ENCODE measurements at places on chromosomes 12 and 14.
A peak's percentile ranks its signal among the peaks of the same experiment; 100 is the strongest.

DNA sequence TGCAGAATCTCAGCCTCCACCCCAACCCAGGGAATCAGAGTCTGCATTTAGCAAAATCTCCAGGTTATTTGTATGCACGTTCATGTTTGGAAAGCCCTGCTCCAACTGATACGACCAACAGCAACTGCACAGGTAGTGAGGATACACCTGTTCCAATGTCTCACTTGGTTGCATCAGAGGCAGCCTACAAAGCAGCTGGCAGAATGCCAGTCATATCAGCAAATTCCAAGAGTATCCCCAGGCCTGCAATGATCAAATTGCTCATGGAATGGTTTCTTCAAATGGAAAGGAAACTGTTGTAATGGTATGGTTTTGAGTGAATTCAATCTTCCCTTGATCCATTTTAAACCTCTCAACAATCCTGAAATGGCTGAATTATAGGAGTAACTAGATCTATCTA lies 75.4 kb downstream of the GRIP1 start:
- no peak for DNase-seq

DNA sequence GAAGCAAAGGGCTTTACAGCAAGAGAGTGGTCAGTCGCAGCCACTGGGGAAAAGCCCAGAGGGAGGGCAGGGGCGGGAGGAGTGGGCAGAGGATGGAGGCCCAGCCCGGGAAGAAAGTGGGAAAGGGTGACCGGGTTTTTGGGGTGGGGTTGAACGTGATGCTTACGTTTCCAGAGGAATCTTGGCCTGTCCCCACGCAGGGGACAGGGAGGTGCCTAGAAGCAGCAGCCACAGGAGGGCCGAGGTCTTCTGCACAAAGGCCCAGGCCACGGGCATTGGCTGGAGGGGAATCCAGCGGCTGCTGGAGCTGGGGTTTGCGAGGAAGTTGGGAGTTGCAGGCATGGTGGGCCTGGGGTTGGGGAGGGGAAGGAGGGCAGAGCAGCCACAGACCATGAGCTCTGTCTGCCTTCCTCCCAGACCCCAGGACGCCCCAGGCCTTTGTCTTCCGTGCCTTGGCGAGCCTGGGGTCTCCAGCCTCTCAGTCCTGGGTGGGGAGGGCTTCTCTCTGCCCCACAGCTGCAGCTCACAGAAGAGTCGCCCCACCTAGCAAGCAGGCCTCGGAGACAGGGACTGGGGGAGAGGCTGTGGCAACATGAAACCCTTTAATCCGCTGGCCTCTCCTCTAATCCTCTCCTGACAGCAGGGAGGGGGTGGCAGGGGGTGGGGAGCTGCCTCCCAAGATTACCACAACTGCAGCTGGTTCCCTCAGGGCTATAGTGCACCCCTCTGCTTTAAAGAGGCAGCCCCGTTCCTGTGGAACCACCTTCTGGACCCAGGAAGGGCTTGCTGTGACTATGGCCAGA lies at the start of gene CACNA2D4:
CACNA2D4 (minus strand) TSS at position 572 of the 803 bp plus-strand sequence; CDS start at position 393, 179 bp downstream.
- no peak for DNase-seq

DNA sequence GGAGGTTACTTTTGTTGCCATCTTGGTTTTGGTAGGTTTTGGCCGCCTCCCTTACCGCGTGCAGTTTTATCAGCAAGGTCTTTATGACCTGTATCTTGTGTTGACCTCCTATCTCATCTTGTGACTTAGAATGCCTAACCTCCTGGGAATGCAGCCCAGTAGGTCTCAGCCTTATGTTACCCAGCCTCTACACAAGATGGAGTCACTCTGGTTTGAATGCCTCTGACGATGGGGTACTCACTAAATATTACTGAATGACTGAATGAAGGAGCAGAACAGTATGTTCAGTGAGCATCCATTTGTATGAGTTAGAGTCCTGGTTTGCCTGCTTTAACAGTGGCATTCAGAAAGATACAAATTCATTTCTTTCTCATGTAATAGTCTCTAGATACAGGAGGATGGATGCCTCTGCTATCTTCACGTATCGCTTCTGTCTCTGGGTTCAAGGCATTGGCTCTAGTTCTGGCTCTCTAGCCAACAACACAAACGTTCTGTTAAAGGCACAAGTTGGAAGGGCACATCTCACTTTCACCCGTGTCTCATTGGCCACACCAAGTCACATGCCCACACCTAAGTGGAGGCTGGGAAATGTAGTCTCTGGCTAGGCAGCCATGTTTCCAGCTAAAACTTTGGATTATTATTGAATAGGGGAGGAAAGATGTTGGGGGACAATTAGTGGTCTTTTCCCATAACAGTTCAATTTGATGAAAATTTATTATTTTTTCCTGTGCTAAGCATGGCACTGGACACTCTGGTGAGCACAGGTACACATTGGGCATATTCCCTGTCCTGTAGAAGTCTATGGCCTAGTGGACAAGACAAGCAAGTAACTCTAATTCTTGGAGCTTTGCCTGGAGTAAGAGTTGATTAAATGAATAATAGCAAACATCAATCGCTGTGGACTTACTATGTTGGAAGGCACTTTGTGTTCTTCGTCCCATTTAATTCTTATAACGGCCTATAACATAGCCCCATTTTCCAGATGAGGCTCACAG lies 75.2 kb upstream of the RPH3A start:
- no peak for DNase-seq

GRCh38 chr12:26123482-26123980 lies 1.3 kb downstream of the BHLHE41 start:
- DNase-seq = peak; percentile 31

DNA sequence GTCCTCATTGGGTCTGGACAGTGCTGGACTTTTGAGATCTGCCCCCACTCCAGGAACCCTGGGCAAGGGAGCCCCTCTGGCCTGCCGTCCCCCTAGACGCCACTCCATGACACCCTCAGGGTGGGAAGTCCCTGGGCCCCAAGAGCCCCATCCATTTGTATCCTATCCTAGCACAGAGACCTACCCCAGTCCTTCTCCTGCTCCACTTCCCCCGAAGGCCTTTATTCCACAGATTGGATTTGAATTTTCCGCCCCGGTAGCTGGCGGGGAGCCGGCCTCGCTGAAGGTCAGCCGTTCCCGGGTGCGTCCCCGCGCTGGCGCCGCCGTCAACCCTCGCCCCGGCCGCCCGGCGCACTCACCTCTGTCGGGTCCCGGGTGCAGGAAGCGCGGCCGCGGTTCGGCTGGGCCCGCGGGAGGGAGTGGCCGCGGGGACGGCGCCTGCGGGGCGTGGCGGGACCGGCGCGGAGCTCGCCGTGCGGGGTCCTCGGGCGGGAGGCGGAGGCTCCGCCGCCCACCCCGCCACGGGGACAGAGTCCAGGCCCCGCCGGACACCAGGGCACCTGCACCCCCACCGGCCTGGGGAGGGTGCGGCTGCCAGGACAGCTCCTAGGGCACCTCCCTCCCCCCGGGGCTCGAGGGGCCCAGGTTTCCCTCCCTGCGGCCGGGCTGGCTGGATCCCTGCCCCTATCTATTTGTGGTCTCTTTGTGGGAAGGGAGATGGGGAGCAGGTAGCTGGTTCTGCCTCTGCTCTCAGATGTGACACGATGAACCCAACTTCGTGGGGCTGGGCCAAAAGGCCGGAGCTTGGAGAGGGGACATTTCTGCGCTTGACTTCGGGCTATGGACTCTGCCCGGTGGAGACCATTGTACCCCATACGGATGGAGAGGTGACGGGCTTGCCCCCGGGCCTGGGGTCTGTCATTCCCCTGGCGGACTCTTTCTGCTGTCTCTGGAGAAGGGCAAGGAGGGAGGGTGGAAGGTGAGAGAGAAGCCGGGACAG lies 19.9 kb upstream of the GPR68 start:
- no peak for DNase-seq

DNA sequence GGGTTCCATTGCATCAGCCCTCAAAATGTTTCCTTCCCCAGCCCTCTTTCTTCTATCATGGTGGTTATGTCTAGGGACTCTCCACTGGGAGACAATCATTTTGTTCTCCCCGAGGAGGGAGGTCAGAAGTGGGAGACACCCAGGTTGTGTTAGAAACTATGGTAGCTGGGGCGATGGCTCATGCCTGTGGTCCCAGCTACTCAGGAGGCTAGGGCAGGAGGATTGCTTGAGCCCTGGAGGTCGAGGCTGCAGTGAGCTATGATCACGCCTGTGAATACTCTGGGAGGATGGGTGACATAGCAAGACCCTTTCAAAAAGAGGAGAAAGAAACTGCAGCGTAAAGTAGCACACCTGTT lies 13.0 kb upstream of the LRRC23 start:
- no peak for DNase-seq

DNA sequence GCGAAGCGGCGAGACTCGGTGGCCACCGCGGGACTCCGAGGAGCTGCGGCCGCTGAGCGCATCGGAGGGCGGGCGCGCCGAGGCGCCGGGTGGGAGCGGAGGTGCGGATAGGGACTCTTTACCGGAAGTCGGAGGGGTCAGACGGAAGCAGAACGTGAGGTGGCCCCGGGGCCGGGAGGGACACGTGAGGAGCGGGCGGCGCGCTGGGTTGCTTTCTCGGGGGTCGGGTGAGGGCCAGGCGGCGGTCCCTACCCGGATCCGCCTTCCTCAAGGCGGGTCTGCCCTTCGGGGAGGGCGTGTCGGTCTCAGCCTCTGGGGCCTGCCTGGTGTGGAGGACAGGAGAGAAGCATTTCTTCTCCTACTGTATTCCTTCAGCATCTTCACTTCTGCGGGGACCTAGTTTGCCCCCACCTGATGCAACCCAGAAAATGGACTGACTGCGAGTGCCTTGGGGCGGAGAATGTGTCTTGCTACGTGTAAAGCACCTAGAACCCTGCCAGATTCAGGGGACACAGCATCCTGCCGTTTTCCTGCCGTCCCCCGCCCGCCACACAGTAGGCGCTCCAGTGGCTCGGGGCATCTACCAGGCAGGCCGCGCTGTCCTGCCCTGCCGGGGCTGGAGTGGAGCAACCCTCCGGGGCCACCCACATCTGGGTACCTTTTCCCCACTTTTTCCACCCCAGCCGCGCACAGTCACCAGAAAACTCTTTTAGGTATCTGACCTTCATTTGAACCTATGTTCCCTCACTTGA lies 514 bp upstream of the ATXN2 start:
- DNase-seq = peak; percentile 80

DNA sequence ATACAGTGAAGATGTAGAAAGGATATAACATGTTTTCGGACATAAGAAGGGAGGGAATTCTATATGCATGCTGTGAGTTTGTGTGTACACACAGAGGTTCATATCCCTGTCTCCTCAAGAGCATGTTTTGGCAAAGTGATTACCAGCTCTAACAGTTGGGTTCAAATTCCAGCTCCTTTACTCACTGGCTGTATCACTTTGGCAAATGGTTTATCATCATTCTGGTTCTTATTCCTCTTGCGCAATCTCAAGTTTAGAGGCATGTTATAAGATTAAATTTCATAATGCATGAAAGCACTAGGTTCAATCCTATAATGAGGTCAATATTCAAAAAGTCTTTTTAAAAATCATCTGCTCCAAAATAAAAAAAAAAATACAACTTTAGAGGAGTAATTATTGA lies 107.7 kb upstream of the LRFN5 start:
- no peak for DNase-seq

DNA sequence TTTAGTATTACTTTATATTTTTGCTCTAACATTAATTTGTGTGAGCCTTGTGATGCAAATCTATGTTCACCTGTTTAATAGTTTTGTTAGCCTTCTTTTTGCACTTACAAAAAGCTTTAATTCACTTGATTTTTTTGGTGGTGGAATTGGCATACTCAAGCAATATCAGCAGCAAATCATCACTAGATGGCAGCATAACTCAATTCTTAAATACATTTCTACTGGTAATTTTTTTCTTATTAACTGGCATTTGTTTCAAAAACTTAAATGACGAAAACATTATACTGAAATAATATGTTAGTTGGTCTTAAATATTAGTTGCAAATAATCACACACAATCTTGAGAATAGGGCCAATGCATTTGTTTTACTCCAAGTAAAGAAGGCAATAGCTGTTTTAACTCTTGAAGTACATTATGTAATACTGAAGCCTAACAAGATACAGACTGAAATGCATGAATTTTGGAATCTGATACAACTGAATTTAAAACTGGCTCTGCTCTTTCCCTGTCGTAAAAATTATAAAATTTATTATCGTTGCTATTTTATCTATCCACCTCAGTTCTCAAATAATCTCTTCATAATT lies 151.5 kb downstream of the ATXN7L3B start:
- peak; percentile 52 for DNase-seq

DNA sequence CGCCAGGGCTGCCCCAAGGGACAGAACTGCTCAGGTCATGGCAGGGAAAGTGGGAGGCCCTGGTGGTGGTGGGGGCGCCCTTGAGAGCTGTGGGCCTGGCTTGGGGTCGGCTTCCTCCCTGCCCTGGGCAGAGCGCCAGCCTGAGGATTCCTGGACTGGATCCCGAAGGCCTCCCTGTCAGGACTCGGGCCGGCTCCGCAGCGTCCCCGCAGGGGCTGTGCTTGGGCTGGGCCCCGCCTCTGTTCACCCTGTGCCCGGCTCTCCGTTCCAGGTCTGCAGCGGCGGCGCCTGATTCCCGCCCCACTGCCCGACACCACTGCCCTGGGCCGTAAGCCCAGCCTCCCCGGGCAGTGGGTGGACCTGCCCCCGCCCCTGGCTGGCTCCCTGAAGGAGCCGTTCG lies 39.9 kb downstream of the KIF26A start:
- no peak for DNase-seq

- no peak for DNase-seq
Measured at GRCh38 chr14:74653386-74654138, 41.5 kb upstream of the LTBP2 start.

DNA sequence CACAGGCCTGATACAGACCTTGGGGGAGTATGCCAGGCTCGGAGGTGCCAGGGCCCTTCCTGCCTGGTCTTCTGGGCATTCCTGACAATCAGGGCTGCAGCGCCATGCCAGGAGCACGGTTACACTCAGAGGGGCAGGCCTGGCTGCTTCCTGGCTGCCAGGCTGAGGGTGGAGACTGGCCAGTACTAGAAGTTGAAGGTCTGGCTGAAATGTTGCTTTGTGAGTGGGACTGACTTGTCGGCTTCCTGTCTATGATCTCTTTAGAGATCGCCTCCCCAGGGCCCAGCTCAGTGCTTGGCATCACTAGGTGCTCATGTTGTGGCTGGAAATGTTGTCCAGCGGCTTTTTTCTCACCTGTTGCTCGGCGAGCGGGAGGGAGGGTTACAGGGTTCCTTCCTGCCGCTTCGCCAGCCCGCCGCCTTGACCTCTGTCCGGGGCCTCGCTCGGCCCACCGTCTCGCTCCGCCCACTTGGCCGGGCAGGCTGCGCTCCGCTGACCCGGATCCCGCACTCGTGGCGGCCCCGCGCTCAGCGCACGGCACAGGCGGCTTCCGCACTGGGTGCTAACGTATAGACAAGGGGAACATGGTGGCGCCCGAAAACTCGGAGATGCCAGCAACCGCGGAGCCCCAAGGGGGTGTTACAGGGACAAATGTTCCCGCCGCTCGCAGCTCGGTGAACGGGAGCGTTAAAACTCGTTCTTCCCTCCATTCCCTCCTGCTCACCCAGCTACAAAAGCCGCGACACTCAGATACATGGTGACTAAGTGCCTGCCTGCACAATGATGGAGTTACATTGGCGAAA lies 32.6 kb downstream of the PAPLN start:
- DNase-seq = peak; percentile 53
